NB4 (cell line): ENCODE measurements at places on chromosomes 6 and 20.

- DNase-seq, result peak; percentile 96
These were observed 44.5 kb downstream of the RBM38 start for GRCh38 chr20:57435498-57436222.

GRCh38 chr20:8524101-8525016 lies 392.3 kb downstream of the PLCB1 start:
- DNase-seq, result no peak

- peak; percentile 77 for DNase-seq
These were observed 3.9 kb upstream of the SIGLEC1 start for GRCh38 chr20:3716195-3716834.

- DNase-seq, result peak; percentile 9
These were observed 214.5 kb downstream of the TSHZ2 start for GRCh38 chr20:53186635-53187034.

DNA sequence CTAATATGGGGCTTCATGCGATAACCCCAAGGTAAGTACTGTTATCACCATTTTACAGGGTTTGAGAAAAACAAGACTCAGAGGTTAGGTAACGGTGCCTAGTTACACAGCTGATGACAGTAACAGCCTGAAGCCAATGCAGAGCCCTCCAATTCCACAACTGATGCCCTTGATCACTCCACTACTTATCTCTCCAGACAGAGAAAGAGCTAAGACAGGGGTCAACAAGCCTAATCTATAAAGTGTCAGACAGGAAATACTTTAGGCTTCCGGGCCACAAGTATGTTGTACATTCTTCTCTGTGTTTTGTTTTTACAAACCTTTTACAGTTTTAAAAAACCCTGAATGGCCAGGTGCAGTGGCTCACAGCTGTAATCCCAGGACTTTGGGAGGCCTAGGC lies 50.9 kb downstream of the MAP7 start:
- DNase-seq, result no peak

GRCh38 chr6:36539814-36540568 lies 7.3 kb downstream of the STK38 start:
- no peak for DNase-seq

- DNase-seq, result peak; percentile 90
These were observed 34.1 kb upstream of the EZR start for GRCh38 chr6:158853072-158853879.

DNA sequence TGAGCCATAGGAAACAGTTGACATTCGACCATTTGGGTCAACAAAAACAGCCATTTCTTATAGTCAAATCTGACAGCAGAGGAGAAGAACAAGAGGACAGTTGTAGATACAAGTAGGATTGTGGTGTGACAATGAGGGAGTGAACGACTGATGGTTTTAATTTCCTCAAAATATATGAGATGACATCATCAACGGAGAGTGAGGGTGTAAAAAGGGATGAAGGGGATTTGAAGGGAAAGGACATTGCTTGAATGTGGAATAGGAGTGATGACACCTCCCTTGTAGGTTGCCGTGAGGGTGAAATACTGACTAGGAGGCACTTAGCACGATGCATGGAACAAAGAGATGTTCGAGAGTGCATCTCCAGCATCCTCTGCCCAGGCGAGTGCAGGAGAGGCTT lies 499.8 kb upstream of the CHD6 start:
- no peak for DNase-seq

DNA sequence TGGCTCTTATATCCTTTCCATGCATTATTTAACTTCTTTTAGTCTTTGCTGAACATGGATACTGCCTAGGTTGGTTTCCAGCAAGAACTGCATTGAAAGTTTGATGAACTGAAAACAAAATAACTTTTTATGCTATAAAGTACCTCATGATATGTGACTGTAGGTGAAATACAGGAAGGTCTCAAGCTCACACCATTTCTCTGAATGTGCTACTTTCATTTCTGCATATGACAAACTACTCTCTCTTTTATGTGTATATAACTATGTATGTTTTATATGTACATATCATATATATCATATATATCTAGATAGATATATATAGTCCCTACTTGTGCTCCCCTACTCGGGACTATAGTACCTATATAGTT lies 65.9 kb downstream of the AIG1 start:
- no peak for DNase-seq

GRCh38 chr6:79375635-79376337 lies 141.3 kb upstream of the HMGN3 start:
- no peak for DNase-seq

- peak; percentile 55 for DNase-seq
These were observed 4.9 kb upstream of the UBE2J1 start for GRCh38 chr6:89357390-89357789.

- DNase-seq, result no peak
These were observed 110.5 kb upstream of the MTHFD1L start for GRCh38 chr6:150755042-150755441.

GRCh38 chr6:156421933-156422332 lies 355.2 kb upstream of the ARID1B start:
- DNase-seq, result no peak

GRCh38 chr20:49270177-49270576 lies 7.7 kb downstream of the ZNFX1 start:
- DNase-seq, result no peak

- DNase-seq, result no peak
These were observed 8.1 kb upstream of the SERPINB9 start for GRCh38 chr6:2911171-2911570.

GRCh38 chr20:10642856-10643559 lies 30.8 kb downstream of the JAG1 start:
- peak; percentile 54 for DNase-seq

GRCh38 chr6:5334341-5334740 lies 73.0 kb downstream of the FARS2 start:
- no peak for DNase-seq

DNA sequence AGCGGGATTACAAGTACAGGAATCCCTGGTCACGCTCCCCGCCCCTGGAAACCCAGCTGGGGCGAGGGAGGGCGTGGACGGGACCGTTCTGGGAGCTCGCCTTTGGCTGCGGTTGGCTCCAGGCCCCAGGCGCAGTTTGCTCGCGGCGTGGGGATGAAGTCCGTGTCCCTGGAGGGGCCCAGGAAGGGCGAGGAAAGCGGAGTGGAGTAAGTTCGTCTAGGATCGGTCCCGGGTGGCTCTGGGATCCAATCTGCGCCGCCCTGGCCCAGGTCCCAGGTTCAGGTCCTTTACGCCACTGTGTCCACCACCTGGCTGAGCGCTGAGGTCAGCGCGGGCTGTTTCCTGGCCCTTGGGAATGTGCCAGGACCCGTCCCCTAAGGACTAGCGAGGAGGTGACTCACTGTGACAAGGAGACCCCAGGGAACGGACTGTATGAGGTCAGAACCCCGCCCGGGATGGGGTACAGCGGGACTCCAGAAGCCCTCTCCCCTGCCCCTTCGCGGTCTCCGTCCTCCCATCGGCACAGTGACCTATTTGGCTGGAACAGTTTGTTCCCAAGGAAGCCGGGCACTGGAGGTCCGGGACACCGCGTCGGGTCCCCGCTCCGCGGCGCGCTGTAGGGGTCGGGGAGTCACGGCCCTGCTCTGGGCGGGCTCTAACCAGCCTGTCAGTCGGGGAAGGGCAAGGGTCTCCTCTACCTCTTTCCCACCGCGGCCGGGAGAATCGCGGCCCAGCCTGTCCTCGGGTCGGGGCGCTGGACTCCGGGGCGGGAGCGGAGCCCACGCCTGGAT lies 724 bp downstream of the CDKN1A start:
- peak; percentile 80 for DNase-seq

DNA sequence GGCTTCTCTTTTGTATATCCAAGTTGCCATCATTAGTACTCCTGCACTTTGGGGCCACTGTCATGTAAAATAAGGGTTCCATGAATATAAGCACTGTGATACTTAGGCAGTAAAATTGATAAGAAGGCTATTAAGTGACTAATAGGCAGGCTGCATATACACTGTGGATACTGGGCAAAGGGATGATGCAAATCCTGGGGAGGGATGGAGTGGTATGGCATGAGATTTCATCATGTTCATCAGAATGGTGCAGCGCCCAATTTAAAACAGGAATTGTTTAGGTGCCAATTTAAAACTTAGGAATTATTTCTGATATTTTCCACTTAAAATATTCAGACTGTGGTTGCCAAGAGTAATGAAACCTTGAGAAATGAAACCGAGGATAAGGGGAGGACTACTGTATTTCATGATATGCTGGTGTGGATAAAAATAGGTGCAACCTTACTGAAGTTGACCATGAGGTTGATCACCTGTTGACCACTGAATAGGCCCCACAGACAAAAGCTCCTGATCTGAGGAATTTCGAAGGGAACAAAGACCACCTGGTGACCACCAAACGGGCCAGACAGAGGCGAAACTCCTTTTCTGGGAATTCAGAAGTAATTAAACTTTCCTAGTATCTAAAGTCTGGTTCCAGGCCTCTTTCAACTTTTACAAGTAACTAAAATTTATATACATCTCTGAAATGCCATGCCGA lies 4.9 kb upstream of the TRIM39 start:
- DNase-seq, result no peak
